Endothelial cell of umbilical vein (primary cell): ENCODE measurements at places on chromosomes 16 and 17. TPM values are rescaled to one million over a fixed set of nuclear protein-coding genes. Genes with fewer than 3 reads are reported as not detected.

YBX2 gene
- 0.31 TPM in 1 of 2 replicates, not detected in the other for total RNA-seq

MT1F gene
- 1.4 and 2.6 TPM in 2 replicates for total RNA-seq

GRCh38 chr17:3755335-3756030 lies 31.8 kb downstream of the HASPIN start:
- no peak for DNase-seq
- H3K4me1 ChIP-seq: no peaks in the 10 kb centered on the region
- no peaks in the 10 kb centered on the region for H3K36me3 ChIP-seq
- H3K27ac ChIP-seq: no peak overlapping the region
- no peaks in the 10 kb centered on the region for H3K27me3 ChIP-seq

DNA sequence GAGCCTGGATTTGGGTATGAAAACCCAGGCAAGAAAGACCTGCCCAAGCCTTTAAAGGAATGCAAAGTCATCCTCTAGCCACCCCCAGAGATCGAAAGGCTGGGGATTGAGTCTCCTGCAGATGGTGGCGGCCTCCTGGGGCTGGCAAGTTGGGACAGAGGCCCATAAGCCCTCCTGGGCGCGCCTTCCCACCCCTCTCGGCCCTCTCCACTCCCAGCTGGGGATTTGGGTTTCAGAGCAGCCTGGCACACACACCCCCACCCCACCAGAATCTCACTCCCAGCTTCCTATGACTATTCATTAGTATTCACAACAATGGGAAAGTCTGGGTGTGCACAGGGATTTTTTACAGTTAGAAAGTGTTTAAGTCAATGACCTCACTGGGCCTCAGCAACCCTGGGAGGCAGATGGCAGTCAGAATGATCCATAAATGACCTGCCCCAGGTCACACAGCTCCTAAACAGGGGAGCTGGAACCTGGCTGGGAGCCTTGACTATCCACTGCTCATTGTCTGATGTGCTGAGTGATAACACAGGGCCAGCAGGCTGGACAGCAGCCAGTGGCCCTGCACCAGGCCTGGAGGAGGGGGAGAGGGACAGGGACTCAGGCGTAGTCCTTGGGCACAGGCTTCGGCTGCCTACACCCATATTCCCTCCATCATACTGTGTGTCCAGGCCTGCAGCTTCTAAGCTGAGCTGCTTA lies 12.1 kb downstream of the NHERF1 start:
- H3K4me1 ChIP-seq: peaks cover 7% of the 10 kb centered on the region
- no peak overlapping the region for H3K27ac ChIP-seq
- H3K27me3 ChIP-seq: no peaks in the 10 kb centered on the region
- H3K36me3 ChIP-seq: no peaks in the 10 kb centered on the region
- DNase-seq: no peak
- H3K4me3 ChIP-seq: no peak overlapping the region

DNA sequence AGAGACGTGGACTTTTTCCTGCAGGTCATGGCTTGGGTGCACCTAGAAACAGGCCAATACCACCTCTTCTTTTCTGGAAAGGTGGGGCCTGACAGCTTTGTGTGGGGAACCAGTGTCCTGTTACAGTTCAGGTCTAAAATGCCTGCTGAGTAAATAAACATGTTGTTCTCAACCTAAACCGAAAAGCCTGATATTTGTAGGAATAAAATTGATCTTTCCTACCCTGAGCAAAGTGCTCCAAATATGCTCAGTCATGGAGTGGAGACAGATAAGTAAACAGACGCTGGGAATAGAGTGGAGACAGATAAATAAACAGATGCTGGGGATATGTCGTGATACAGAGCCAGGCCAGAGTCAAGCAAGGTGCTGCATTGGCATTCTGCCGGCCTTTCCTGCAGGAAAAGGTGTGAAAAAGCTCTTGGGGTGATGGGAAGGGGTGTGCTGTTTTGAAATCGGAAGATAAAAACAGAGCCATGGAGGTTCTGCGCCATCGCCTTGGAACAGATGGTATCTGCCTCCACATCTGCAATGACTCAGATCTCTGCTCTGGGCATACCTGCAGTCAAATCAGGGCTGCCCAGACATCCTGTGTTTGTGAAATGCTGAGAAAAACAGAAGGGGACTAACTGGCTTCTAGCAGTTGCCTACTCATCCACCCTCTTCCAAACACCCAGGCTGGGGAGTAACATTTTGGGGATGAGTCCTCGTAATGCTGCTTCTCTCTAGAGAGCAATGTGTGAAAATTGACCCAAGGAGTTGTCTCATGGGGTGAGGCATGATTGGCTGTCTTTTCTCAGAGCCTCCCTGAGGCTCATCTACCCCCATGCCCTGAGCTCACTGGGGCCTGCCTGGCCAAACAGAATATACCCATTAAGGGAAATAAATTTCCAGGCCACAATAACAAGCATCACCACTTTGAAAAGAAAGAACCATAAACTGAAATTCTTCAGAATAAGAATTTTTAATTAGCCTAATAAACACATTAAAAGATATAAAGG lies 16.8 kb upstream of the TRPV2 start:
- H3K36me3 ChIP-seq: no peaks in the 10 kb centered on the region
- peak overlapping the region; percentile 15 for H3K27ac ChIP-seq
- no peaks in the 10 kb centered on the region for H3K27me3 ChIP-seq

DNA sequence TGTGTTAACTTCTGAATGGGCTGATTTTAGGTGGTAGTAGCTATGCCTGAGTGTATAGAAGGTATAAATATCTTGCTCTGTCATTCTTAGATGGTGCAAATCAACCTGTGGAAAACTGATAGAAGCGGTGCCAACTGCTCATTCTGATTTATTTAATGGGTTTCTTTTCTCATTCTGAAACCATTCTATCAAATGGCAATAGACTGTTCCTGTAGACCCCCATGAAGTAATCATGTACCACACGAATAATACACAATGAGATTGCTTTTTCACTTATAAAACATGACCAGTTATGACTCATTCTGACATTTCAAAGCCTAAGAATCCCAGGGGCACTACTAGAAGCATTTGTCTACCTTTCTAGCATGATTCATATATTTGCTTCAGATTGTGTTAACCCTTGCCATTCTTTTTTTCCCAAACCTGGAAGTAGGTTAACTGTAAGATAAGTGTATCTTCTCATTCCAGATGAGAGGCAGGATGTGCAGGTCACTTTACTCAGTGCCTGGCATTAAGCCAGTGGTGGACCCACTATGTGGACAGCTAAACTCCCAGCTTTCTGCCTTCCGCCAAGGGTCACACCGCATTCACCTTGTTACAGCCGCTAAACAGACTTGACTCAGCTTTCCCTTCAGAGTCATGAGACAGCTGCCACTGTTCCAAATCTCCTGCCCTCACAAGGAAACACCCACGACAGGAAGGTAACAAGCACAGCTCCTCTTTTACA lies 16.4 kb upstream of the SLC16A11 start:
- H3K27me3 ChIP-seq: no peaks in the 10 kb centered on the region
- no peaks in the 10 kb centered on the region for H3K36me3 ChIP-seq
- no peak overlapping the region for H3K4me3 ChIP-seq
- peaks cover 35% of the 10 kb centered on the region for H3K4me1 ChIP-seq
- H3K27ac ChIP-seq: peak overlapping the region; percentile 86

DNA sequence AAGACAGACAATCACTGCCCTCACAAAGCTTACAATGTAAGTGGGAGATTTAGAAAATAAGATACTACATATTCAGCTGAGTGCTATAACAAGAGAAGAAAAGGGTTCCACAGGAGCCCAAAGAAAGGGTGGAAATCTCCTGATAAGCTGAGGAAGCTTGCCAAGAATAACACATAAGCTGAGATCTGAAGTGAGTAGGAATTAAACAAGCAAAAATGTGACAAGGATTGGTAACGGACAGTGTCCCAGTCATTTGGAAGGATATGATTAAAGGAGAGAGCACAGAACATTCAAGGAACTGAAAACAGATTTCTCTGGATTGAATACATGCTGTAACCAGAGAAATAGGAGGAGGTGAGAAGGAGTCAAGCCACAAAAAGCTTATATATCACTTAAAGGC lies 13.0 kb downstream of the CDYL2 start:
- H3K36me3 ChIP-seq: no peaks in the 10 kb centered on the region
- peaks cover 25% of the 10 kb centered on the region for H3K4me1 ChIP-seq
- peak overlapping the region; percentile 8 for H3K27ac ChIP-seq
- H3K27me3 ChIP-seq: no peaks in the 10 kb centered on the region

DNA sequence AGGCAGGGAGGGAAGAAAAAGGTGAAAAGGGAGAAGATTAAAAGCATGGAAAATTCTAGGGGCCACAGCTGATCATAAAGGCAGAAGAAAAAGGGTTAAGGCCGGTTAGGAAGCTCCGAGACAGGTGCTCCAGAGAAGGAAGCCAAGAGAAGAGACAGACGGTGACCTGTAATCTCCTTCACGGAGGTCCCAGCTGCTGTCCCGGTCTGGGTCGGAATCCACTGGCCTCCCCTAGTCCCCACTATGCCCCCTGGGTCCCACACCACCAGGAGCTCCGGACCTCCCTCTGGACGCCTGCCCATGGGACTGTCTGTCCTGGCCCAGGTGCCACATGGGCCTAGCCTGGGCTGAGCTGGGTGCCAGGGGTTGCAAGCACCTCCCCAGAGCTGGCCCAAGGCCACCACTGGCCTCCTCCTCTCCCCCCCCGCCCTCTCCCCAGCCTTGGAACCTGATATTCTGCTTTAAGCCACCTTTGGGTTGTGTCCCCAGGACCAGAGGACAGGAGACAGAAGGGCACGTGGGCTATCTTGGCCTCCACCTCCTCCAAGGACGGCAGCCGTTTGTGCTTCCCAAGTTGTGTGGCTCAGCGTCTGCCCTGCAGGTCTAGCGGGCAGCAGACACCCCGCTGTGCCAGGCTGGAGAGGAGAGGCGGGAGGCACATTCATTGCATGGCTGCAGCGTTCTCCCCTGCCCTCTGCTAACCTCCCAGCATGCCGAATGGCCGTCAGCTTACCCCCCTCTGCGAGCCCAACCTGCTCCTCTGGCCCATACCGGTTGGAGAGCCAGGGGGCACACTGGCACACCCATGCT lies 102.4 kb downstream of the ENGASE start:
- no peak overlapping the region for H3K4me3 ChIP-seq
- no peak overlapping the region for H3K27ac ChIP-seq
- DNase-seq: no peak
- no peaks in the 10 kb centered on the region for H3K27me3 ChIP-seq
- H3K36me3 ChIP-seq: no peaks in the 10 kb centered on the region

DNA sequence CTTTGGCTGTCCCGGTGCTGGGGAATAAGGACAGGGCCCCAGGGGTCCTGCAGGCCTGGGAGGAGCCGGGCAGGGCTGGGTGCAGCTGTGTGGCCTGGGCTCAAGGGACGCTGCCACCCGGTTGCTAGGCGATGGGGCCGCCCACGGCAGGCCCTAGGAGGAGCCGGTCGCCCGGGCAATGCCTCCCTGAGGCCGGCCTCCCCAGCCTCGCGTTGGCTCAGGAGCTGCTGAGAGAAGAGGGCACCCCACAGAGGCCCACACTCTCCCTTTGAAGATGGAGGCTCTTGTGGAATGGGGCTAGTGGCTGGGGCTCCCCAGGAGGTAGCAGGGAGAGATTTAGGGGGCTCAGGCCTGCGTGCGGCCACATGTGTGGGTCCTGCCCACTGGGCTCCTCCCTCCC lies at the start of gene CIBAR2:
TSS of gene CIBAR2 (minus strand) at position 109 of the 400 bp plus-strand sequence. CDS start 120 bp downstream, outside the sequence.
- H3K36me3 ChIP-seq: no peaks in the 10 kb centered on the region
- DNase-seq: no peak
- no peaks in the 10 kb centered on the region for H3K4me1 ChIP-seq
- no peak within 1 kb of the TSS for H3K27ac ChIP-seq
- H3K4me3 ChIP-seq: no peak within 1 kb of the TSS
- no peaks in the 10 kb centered on the region for H3K27me3 ChIP-seq

GRCh38 chr17:67784364-67785121 lies 40.8 kb upstream of the BPTF start:
- DNase-seq: peak; percentile 65
- no peak overlapping the region for H3K4me3 ChIP-seq
- no peaks in the 10 kb centered on the region for H3K36me3 ChIP-seq
- H3K27ac ChIP-seq: no peak overlapping the region

ABCA8 gene
- 0.60 and 1.7 TPM in 2 replicates for total RNA-seq
